ENCODE measurements at places on chromosomes 11 and 22.

DNA sequence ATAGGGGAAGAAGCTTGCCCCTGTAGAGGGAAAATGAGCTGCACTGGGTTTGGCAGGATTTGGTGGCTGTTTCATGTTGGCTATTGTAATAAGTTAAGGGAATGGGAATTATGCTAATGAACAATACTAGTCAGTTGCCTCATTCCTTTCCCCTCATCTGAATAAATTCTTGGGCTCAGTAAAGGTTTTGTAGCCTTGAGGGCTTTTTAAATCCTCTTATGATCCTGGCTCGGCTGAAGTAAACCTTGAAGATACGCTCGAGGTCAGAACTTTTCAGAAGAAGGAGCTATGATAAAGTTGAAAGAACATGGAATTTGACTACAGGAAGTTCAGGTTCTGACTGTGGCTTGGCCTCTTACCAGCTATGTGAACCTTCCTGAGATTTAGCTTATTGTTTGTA lies 448.7 kb downstream of the RAB38 start:
- DNase-seq = no peak

DNA sequence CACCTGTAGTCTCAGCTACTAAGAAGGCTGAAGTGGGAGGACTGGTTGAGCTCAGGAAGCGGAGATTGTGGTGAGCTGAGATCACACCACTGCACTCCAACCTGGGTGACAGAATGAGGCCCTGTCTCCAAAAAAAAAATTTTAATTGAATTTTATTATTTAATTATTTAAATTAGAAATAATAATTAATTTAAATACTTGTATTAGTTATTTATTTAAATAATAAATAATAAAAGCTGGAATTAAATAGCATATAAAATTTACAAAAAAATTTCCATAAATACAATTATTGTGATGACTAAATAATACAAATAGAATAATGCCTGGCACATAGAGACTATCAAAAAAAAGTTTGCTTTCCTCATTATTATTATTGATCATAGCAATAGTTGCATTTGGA lies 371.5 kb downstream of the KCNA4 start:
- DNase-seq = no peak

- no peak for DNase-seq
Observed at GRCh38 chr11:2482204-2482603, 37.4 kb downstream of the KCNQ1 start.

- no peak for DNase-seq
Observed at GRCh38 chr11:68776442-68777235, 25.3 kb upstream of the TESMIN start.

- peak; percentile 35 for DNase-seq
Observed at GRCh38 chr11:62678770-62679696, at the start of gene UBXN1. Gene UBXN1 (minus strand): TSS chr11:62679073. CDS start chr11:62678923, 150 bp downstream.

GRCh38 chr22:37275622-37276021 lies 6.7 kb upstream of the CYTH4 start:
- DNase-seq = no peak

DNA sequence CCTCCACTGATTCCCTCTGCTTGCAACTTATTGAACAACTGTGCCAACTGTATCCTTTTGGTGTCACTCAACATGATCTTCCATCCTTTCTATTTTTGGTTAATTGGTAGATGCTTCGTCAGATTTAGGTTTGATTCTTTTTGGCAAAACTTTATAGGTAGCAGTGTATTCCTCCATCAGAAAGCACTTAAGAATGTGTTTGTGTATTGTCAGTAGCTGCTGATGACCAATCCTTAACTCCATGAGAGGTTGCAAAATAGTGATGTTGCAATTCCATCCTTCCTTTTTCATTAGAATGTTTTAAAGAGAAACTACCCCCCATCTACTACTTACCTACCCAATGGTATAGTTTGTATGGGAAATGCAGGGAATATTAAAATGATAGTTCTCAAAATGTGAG lies 22.1 kb downstream of the FAM76B start:
- DNase-seq = no peak

- DNase-seq = no peak
Observed at GRCh38 chr11:11937957-11938356, 70.5 kb downstream of the DKK3 start.

- no peak for DNase-seq
Observed at GRCh38 chr11:71335371-71335770, 83.0 kb upstream of the SHANK2 start.

DNA sequence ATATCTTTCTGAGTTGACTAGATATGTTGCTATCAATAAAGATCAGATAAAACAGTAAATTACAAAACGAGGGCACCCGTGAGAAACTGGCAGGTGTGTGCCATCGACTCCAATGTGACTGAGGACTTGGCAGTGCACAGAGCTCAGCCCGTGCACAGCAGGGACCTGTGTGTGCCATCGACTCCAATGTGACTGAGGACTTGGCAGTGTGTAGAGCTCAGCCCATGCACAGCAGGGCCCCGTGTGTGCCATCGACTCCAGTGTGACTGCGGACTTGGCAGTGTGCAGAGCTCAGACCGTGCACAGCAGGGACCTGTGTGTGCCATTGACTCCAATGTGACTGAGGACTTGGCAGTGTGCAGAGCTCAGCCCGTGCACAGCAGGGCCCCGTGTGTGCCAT lies 347.2 kb upstream of the B3GAT1 start:
- DNase-seq = no peak

GRCh38 chr11:17960091-17960490 lies 52.8 kb downstream of the SERGEF start:
- no peak for DNase-seq

GRCh38 chr11:92382311-92382710 lies 157.7 kb downstream of the FAT3 start:
- DNase-seq = no peak

- no peak for DNase-seq
Observed at GRCh38 chr11:120095516-120095915, 42.4 kb downstream of the TRIM29 start.

DNA sequence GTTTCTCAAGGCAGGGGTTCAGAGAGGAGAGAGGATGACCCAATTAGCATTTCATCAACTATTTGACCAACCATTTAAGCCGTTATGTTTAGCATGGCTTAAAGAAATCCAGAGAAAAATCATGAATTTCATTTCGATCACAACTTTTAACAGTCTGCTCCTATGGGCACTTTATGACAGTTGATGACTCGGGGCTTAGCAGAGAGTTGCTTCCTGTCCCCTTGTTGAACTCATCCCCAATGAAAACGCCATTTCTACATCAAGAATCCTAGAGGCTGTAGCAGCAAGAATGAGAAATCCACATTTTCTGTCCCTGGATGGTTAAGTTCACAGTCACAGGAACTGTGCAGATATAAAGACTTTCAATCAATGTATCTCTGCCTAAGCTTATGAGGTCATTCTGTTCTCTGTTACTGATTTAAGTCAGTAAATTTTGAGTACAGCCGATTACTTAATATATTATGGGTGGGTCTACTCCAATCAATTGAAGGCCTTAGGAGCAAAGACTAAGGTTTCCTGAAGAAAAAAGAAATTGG lies 81.1 kb downstream of the BDNF start:
- DNase-seq = no peak

DNA sequence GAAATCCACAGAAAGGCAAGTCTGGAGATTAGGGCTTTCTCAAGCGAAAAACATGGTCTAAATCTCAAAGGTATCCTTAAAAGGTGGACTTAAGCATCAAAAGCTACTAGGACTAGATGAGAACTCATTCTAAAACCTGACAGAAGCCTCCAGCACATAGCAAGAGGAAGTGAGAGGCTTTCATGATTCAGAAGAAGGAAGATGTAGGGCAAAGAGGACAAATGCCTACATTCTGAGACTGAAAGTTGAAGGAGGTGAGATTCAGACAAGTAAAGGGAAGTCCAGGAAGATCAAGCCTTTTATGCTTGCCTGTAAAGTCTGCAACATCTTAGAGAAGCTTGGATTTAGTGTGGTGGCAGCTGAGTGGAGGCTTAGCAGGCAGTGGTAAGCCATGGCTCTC lies 98.9 kb downstream of the PGR start:
- no peak for DNase-seq

DNA sequence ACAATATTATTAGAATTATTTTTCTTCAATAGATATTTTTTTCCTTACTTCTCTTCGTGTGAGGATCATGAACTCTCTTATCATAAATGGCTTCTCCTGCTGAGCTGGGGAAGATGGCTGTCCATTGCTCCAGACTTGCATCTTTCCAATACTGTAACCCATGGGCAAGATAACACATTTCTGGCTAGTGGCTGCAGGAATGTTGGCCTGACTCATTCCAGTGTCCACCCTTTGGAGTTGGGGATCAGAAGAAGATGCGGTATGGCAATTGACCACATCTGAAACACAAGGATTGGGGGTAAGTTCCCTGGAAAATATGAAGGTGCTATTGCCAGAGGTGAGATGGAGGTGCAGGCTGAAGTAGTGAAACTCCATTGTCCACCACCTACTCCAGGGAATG lies 92.8 kb downstream of the FAR1 start:
- DNase-seq = no peak

GRCh38 chr11:69480547-69481392 lies 693 bp upstream of the LINC01488 start:
- no peak for DNase-seq

DNA sequence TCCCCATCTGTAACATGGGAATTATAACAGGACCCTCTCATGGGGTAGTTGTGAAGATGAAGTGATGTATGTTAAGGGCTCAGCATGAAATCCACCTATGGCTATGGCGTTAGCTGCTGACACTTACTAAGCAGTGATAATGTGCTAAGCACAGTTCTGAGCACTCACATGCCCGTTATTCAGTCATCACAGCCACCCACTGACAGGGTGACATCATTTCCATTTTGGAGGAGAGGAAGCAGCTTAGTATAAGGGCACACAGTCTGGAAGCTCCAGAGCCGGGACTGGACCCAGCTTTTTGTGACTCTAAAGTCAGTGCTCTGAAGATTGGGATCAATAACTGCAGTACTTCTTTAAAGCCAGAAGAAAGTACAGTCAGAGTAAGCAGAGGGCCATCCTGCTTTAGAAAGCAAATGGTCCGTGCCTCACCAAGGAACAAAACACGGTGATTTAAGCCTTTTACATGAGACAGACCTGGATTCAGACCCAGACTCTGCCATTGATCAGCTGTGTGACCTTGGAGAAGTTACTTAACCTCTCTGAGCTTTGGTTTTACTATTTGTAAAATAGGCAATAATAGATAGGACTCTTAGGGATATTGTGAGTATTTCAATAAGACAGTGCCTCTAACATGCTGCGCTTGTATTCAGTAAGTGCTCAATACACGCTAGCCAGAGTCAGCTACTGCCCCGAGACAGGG lies 61.5 kb downstream of the SGSM1 start:
- DNase-seq = no peak
